ENCODE measurements at places on chromosomes 7 and 10.

DNA sequence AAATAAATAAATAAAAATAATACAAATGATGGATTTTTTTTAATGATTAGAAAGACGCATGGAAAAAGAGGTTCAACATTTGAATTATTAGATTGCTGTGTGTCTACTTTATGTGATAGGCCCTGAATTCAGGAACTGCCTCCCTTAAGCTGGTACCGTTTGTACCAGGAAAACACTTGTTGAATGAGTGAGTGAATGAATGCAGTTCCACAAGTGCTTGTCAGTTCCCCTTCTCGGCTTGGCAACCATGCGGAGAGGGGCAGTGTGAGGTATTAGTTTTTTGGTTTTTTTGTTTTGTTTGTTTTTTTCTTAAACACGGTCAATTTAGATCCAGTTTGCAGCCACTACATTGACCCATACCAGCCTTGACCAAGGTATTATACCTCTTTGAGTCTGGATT, 2.1 kb upstream of the DPY19L1 start:
- DNase-seq, result no peak

DNA sequence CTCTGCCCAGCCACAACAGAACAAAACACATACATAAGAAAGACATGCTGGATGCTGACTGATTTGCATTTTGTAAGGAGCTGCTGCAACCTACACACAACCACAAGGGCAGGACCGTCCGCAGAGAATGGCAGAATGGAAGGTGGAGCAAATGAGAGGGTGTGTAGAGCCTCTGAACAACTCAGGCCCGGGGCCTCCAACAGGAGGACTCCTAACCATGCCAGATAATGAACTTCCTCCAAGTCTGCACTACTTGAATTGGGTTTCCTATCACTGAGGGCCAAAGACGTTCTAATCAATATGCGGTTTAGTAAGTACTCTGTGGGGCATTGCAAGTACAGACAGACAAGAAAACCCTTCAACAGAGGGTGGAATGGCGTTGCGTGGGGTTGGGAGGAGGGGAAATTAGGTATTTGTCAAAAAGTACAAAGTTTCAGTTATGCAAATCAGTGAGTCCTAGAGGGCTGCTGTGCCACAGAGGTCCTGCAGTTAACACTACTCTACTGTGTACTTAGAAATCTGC, 14.6 kb downstream of the VOPP1 start:
- no peak for DNase-seq

DNA sequence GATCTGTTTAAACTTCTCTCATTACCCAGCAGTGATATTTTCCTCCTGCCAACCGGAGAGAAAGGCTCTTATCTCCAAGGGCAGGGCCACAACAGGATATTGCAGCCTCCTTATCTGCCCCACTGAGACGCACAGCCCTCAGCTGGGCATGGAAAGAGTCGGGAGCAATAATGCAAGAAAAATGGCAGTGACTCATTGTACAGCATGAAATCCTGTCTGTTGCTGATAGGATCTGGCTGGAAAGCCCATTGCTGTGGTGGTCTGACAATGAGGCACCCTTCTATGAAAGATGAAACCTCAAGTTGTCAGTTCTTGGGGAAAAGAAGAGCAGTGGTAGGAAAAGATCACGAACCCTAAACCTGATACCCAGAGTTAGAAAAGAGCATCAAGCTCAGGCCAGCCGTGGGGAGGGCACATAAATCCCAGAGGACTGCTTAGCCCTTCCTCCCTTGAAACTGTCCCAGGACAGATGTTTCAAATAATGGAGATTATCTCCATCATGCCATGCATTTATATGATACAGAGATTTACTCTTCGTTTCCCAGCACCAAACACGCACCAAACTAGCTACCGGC, 47.0 kb upstream of the FIGNL1 start:
- DNase-seq, result no peak

DNA sequence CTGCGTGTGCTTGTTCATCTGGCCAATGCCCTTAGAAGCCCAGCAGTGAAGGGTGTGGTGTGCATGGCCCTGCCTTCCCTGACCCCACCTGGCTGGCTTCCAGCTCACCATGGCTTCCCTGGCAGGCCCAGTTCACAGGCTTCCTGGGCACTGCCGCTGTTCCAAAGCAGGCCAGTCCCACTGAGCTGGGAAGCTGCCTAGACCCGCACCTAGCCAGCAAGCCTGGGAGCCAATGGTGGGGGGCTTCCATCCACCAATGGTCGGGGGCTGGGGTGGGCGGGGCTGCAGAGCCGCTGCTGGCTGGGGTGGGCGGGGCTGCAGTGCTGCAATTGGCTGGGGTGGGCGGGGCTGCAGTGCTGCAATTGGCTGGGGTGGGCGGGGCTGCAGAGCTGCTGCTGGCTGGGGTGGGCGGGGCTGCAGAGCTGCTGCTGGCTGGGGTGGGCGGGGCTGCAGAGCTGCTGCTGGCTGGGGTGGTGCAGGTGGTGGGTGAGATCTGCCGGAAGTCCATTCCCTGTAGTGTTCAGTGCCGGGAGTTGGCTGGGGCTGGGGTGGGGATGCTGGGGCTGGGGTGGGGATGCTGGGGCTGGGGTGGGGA, 12.4 kb downstream of the CALY start:
- peak; percentile 32 for DNase-seq

DNA sequence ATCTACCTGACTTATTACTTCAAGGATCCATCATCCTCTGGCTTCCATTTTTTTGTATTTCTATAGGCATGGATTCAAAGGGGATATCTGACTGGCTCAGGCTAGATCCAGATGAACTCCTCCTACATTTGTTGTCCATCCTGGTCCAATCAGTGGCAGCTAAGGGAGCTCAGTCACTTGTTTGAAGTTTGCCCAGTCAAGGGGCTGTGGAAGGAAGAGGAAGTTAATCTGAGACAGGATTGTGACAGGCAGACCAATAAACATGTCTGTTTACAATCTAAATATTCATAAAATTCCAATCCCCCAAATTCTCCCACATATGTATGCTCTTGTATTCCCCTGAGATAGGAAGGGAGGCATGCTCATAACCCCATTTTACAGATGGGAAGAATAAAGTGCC, 48.7 kb downstream of the CAV1 start:
- no peak for DNase-seq

- DNase-seq, result no peak
Observed at GRCh38 chr10:78510566-78511323, 477.1 kb downstream of the RPS24 start.

GRCh38 chr10:17764142-17764541, 12.1 kb downstream of the TMEM236 start:
- no peak for DNase-seq

GRCh38 chr7:123580406-123581161, 21.0 kb upstream of the ASB15 start:
- no peak for DNase-seq

GRCh38 chr10:11931038-11931437, 107.9 kb downstream of the PROSER2 start:
- no peak for DNase-seq

DNA sequence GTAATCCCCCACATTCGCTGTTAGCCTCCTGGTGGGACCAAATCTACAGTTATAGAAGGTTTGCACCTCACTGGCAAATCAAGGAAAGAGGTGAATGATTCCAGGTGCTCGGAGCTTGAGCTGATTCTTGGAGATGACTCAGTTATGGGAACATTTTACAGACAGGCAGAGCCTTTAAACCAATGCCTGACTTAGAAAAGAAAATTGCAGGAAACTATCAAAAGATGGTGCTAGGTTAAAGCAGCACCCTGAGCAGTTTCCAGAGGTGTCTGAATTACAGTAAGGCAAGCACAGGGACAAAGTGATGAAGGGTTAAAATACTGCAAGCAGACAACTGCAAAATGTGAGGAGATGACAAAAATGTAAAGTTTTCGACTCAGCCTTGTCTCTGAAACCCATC, 2.9 kb downstream of the LRRTM3 start:
- no peak for DNase-seq

Measured in NK-92 treated with Interleukin-12 subunit alpha and Interleukin-12 subunit beta, amount 100 ng/mL, for 24 hours (cell line).